Activated T-helper 1 cell treated with Interleukin-2 at 50 U/mL for 16 hours (primary cell): ENCODE measurements at places on chromosomes 5 and 9.

DNA sequence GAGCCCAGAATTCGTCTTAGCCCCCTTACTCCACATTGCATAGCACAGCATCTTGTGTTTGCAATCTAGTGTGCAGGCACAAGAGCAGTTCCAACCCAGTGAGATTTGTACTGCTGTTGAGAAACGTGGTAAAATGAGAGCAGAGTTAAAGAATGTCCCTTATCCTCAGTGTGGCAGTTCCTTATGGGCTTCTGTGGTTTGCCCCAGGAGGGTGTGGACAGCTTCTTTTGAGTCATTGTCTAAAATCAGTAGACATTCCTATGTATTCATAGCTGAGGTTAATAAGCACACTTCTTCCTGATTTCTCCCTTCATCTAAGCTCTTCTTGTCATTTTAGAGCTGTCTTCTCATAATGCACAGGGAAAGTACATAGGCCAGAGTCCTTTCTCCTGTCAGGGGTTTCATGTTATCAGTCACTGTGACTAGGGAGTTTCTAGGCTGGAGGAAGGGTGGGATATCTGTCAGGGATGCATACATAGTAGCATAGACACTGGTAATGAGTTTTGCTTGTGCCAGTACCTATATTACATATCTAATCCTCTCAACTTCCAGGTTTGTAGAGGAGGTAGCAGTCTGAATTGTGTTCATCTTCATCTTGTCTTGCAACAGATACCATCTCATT is 2.0 kb upstream of the CAVIN4 start:
- no peak for DNase-seq

DNA sequence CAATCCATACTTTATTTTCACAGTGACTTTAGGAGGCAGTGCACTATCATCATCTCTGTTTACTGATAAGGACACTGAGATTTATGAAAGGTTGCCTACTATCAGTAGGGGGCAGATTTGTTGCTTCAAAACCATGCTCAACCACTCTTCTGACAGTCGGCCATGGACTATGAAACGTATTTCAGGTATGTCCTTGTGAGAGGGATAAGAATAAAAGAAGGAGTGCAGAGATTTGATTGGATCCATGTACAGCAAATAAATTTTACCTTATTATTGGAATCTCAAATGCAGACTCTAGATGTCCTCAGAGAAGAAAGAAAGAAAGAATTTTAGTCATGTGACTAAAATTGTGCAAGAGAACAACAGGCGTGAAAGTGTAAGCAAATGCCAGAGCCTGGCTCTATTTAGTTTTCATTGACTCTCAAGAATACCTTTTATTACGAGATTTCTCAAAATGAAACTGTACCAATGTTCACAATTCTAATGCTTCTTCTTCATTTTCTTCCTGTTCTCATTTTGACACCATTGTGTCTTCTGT is 296.6 kb upstream of the RASA1 start:
- no peak for DNase-seq

DNA sequence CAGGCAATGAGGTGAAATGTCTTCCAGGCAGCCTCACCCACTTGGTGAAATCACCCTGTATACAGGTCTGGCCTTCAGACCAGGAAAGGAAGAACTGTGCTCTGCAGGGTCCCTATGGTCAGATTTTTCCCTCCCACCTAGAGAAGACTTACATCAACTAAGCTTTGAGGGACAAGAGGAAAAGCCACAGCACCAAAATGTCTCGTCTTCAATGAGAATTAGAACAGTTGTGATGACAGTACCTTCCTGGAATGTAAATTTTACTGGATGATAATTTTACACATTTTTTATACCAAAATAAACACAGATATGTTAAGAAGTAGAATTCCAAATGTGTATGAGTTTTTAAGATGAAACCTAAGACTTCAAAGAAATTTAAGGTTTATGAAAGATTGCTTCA is 283.9 kb downstream of the SPOCK1 start:
- no peak for DNase-seq

- no peak for DNase-seq
Observed at GRCh38 chr5:4942831-4943178, 197.3 kb upstream of the ADAMTS16 start.

DNA sequence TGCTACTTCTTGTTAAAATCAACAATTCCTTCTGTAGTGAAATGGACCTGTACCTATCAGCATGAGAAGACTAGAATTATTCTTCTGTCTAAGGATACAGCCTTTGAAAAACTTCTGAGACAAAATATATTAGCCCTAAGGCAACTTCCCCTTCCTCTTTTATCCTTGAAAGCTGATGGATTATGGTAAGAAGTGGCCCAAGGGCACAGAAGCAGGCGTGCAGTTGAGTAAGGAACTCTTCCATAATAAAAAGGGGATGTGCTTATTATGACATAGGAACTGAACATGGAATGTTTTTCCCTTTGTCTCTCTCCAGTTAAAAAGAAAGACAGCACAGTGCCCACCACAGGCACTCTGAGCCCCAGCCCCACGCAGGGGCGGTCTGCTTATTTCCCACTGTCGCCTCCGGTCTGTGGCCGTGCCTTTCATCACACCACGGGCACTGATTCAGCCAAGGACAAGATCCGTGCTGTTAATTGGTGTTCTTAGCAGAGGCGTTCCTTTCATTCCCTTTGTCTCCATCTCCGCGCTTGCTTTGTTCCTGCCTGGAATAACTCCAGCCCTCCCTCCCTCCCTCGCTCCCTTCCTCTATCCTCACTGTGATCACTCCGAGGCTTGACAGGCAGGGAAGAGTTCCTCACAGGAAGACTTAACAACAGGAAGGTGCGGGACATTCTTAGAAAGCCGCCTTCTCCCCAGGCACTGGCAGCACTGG is 135.9 kb upstream of the OTULINL start:
- no peak for DNase-seq

DNA sequence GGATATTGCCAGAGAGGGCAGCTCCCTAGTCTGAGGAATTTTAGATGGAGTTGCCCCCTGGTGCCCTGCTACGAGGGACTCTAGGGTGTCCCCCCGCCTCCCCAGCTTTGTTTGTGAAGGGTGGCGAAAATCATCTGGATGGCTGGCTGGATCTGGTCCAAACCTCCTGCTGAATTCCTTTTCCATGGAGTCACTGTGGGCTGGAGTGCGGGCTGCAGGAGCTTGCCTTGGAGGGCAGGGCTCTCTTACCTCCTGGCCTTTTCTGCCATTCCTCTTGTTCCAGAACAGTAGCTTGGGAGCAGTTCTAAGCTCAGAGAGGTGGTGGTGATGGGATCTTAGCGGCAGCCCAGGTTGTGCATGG is 2.1 kb downstream of the SYNPO start:
- DNase-seq: no peak

- no peak for DNase-seq
Observed at GRCh38 chr9:117273612-117274011, 141.2 kb downstream of the ASTN2 start.

GRCh38 chr9:98765256-98765655 is 31.1 kb downstream of the ANKS6 start:
- no peak for DNase-seq

DNA sequence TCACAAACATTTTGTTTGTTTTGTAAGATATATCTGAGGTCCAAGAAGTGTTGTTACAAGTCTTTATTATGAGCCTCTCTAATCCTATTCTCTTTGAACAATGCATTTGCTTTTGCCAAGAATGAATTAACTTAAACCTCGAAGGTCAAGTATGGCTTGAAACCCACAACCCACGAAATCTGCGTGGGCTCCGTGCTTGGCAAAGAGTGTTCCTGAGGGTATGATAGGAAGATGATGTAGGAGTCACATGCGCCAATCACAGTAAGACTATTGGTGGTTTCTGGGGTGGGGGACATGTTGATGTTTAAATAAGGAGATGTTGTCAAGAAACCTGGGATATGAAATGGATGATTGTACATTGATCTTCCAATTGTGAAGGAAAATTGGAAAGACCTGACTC is 330.8 kb upstream of the RFX3 start:
- no peak for DNase-seq

GRCh38 chr5:36078430-36078829 is 11.7 kb upstream of the UGT3A2 start:
- DNase-seq: no peak

GRCh38 chr9:123725389-123725788 is 204.5 kb downstream of the DENND1A start:
- no peak for DNase-seq

GRCh38 chr9:75046725-75047345 is 18.7 kb upstream of the CARNMT1 start:
- DNase-seq: no peak

DNA sequence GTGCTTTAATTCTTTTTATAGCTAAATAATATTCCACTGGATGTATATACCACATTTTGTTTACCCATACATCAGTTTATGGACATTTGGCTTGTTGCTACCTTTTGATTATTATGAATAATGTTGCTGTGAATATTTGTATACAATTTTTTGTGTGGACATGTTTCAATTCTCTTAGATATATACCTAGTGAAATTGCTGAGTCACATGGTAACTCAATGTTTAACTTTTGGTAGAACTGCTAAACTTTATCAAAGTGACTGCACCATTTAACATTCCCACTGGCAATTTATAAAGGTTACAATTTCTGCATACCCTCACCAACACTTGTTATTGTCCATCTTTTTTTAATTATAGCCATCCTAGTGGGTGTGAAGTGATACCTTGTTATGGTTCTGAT is 22.1 kb downstream of the IL31RA start:
- no peak for DNase-seq

DNA sequence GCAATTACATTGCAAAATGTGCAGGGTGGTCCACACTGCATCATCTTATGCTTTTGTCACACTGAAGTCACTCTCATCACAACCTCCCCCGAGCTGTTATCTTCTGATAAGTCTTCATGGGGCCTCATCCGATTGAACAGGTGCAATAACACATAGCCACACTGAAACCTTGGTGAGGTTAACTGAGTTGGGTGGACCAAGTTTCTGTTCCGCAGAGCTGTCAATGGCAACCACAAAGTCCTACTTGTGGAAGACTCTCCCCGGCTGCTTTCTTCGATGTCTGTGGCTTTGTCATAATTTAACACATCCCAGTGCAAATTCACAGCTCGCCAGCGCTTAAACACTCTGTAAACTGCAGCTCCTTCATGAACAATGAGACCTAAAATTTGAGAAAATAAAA is 112.2 kb downstream of the MARCHF11 start:
- DNase-seq: no peak

GRCh38 chr5:75856056-75856455 is 138.8 kb upstream of the POC5 start:
- no peak for DNase-seq

GRCh38 chr9:134699343-134699740 is 57.7 kb downstream of the COL5A1 start:
- DNase-seq: no peak

DNA sequence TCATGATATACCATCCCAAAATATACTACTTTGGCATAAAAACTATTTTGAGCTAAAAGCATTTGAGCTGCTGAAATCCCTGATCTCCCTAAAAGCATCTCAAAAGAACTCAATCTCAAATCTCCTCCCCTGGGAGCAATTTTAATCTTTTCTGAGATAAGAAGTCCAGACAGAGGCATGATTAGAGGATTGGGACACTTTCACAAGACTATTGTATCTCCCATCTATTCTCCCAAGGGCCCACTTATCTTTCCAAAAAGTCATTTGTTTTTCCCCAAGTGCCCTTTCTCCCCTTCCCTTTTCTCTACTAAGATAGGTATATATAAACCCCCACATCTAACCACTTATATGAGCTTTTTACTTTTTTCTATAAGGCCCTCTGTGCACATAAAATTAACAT is 79.7 kb downstream of the ALDH7A1 start:
- DNase-seq: no peak

DNA sequence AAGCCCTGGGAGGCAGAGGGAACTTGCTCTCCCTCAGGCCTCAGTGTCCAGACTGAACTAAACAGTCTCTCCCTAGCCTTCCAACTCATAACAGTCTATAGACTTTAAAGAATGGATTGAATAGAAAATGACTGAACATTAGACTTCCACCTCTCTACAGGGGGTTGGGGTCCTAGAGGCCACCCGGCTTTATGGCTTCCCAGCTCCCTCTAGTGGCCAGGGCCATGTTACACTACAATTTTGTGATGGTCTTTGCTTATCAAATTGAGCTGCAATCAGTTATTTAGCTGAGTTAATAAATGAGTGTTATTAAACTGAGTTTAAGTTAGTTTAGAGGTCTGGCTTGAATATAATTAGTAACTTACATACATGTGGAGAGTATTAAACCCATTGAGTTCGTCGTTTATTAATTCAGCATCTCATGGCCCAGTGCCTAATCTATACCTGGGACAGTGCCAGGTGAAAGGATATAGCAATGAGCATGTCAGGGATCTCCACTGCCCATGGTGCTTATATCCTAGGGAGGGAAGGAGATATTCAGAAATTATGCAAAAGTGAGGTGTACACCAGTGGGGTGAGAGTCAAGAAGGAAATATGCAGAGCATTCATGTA is 105.2 kb downstream of the SH3TC2 start:
- DNase-seq: no peak

DNA sequence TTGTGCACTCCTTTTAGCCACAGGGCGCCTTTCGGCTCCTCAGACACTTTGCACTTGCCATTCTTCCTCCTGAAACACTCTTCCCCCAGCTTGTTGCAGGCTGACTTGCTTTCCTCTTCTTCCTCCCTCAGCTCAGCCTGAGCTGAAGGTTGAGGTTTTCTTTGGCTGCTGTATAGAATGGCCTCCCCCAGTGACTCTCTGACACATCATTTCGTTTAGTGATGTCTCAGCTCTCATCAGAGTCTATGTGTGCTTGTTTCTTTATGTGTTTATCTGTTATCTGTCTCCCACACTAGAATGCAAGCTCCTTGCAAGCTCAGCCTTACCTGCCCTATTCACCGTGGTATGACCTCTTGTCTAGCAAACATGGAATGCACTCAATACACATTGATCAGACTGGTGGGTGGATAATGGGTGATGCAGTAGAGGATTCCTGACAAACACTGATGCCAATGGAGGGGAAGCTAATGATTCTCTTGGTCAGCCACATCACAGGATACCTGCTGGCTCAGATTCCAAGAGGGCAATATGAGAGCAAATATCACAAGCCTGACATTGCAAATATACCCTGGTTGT is 112.9 kb upstream of the STC2 start:
- no peak for DNase-seq

- no peak for DNase-seq
Observed at GRCh38 chr5:67358186-67358585, 161.6 kb upstream of the CD180 start.

DNA sequence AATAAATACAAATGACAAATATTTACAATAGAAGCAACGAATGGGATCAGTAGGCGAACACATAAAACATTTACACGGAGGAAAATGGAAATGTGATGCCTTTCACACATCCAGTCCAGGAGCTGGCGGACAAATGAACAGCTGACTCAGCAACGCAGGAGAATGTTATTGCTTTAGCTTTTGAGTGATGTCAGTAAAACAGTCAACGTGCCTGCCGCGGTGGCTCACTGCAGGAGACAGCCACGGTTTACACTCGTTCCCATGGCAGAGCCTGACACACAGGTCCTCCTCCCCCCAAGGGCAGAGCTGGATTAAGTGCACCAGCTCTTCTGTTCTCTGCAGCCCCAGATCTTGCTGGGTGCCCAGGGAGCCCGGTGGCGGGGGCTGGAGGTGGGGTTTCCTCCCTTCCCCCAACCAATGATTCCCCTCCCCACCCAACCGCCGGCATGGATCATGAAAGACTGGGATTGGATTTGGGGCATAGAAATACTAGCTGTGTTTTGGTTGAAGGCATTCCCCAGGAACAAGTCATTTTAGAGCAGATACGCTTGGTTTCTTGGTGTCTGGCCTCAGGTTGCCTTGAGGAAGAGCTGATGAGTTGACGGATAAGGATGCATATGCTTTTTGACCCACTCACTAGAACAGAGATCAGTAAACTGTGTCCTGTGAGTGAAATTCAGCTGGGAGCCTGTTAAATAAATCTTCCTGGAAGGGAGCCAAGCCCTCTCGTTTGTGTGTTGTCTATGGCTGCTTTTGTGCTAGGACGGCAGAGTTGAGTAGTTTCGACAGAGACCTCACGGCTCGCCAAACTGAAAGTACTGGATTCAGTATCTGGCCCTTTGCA is 12.5 kb downstream of the STC2 start:
- no peak for DNase-seq
